ENCODE measurements at places on chromosomes 5 and 9.

GRCh38 chr5:141763541-141763940 lies 81.5 kb upstream of the ARAP3 start:
- no peak for DNase-seq

DNA sequence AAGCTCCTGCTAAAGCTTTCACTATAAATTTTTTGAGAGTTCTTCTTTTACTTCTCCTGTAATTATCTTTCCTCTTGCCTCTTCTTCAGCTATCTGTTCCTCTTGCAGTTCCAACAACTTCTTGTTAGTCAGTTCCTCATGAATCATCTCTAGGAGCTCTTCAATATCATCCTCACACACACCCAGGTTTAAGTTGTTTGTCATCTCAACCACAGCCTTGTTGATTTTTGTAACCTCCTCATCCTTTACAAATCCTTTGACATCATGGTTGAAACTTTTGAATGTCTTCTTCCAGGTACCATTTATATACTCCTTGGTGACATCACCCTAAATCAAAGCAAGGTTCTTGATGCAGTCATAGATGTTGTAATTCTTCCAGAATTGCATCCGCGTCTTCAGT lies 106.3 kb upstream of the MAMDC2 start:
- DNase-seq: no peak

GRCh38 chr5:15446552-15446951 lies 53.4 kb upstream of the FBXL7 start:
- no peak for DNase-seq

GRCh38 chr5:13574574-13574973 lies 369.9 kb downstream of the DNAH5 start:
- DNase-seq: no peak

DNA sequence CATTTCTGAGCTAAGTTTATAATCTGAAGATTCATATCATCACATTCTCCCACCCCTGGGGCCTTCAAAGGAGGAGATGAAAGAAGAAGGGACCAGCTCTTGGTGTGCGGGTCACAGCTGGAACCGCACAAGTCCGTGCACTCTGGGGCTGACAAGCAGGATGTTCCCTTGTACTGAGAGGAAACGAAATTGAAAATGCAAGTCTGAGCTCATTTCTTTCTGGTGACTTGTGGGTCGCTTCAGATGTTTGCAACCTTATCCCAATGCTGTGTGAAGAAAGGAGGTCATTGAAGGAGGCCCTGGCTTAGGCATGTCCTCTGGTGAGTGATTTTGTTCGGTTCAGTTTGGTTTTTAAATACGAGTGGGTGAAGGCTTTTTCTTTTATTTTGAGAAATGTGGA lies 59.6 kb downstream of the C9orf152 start:
- no peak for DNase-seq

DNA sequence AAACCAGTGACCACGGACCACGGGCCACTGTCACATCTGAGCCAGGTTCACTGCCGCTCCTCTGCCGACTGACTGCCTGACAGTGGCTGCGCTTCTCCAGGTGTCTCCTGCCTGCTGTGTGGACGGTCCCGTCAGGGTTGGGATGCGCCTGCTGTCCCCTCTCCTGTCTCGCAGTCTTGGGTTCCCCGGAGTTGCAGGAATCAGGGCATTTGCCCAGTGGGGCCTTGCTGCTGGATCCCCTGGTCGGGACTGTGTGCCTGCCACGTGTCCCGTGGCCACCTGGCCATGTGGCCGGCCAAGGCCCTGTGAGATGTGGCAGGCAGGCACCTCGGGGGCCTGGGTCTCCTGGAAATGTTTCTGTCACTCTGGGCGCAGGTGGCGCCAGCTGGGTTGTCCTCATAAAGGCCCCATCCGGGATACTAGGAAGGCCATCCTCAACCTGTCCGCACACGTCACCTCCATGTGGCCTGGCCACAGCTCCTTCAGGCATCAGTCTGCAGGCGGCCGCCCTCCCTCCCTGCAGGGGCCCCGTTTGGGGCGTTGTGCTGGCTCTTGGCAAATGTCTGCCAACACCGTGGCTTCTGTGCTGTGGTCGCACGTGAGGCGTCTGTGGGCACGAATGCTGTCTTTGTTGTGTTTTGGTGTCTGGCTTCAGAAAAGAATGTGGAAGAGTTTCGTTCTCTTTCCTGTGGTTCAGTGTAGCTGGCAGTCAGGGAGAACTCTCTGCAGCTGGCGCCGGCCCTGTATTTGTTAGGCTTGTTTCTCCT lies 6.4 kb upstream of the TOR4A start:
- no peak for DNase-seq

- no peak for DNase-seq
Measured at GRCh38 chr9:99011161-99011709, 67.5 kb downstream of the COL15A1 start.

DNA sequence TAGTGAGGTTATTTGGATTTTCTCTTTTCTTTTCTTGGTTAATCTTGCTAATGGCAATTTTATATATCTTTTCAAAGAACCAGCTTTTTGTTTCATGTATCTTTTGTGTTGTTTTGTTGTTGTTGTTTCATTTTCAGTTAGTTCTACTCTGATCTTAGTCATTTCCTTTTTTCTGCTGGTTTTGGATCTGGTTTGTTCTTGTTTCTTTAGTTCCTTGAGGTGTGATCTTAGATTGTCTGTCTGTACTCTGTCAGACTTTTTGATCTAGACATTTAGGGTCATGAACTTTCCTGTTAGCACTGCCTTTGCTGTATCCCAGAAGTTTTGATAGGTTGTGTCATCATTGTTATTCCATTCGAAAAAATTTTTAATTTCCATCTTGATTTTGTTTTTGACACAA lies 399.7 kb downstream of the TLE1 start:
- DNase-seq: no peak

All from retina (tissue), 1 donor.